ENCODE measurements at places on chromosomes 6 and 20. TPM values are rescaled to one million over a fixed set of nuclear protein-coding genes. Genes with fewer than 3 reads are reported as not detected.

Gene KCNK15
- 17.5 TPM for total RNA-seq

Gene PRICKLE4
- 2.3 TPM for total RNA-seq

Gene LKAAEAR1
- total RNA-seq, result not detected

Gene TCF15
- total RNA-seq, result not detected

GRCh38 chr6:164825386-164825785, 484.0 kb downstream of the C6orf118 start:
- no peak for DNase-seq
- no peaks in the 10 kb centered on the region for H3K4me1 ChIP-seq
- H3K27ac ChIP-seq, result no peak overlapping the region
- H3K36me3 ChIP-seq, result no peaks in the 10 kb centered on the region
- H3K27me3 ChIP-seq, result no peaks in the 10 kb centered on the region
- no peak overlapping the region for H3K4me3 ChIP-seq

DNA sequence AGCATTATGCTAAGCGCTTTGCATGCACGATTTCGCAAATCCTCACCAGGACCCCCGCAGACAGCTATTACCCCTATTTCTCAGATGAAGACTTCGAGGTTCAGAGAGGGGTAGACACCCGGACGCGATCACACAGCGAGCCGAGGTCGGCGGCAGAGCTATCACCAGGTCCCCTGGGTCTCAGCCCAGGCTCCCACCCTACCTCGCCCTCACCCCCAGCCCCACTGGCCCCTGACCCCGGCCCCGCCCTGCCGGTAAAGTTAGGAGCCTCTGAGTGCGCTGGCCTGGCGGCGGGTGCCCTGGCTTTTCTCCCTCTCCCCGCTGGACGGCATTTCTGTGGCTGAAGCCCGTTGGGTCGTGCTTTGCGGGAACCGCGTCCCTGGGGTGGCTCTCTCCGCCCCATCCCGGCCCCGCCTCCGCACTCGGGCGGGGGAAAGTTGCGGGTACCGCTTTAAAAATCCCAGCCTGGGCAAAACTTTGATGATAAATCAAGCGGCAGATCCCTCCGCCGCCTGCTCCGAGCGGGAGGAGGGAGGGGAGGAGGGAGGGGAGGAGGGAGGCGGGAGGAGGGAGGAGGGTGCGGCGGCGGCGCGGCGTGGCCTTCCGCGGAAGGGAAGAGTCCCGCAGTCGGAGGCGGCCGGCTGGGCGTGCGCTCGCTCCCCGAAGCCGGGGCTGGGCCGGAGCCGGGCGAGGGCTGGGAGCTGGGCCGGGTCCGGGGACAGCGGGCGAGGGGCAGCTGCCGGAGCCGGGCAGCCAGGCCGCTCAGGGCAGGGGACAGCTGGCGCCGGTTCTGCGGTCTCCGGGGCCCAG, at the start of gene VSTM2L:
Gene VSTM2L, plus strand, starts transcription at position 624 of the 810 bp plus-strand sequence. CDS start 224 bp downstream, outside the sequence.
- peaks cover 12% of the 10 kb centered on the region for H3K27me3 ChIP-seq
- no peaks in the 10 kb centered on the region for H3K36me3 ChIP-seq
- no peak for DNase-seq
- peak within 1 kb of the TSS; percentile 59 for H3K27ac ChIP-seq
- peaks cover 40% of the 10 kb centered on the region for H3K4me1 ChIP-seq
- H3K4me3 ChIP-seq, result peak within 1 kb of the TSS; percentile 84

GRCh38 chr6:48067886-48068277, 43.1 kb downstream of the PTCHD4 start:
- peaks cover 18% of the 10 kb centered on the region for H3K4me1 ChIP-seq
- H3K27ac ChIP-seq, result no peak overlapping the region
- no peak for DNase-seq

Gene TMEM200A
- 11.2 TPM for total RNA-seq

- no peak overlapping the region for H3K27ac ChIP-seq
- no peaks in the 10 kb centered on the region for H3K36me3 ChIP-seq
- no peaks in the 10 kb centered on the region for H3K27me3 ChIP-seq
- no peak overlapping the region for H3K4me3 ChIP-seq
- no peak for DNase-seq
These were observed 164.3 kb upstream of the RREB1 start for GRCh38 chr6:6943421-6943820.

DNA sequence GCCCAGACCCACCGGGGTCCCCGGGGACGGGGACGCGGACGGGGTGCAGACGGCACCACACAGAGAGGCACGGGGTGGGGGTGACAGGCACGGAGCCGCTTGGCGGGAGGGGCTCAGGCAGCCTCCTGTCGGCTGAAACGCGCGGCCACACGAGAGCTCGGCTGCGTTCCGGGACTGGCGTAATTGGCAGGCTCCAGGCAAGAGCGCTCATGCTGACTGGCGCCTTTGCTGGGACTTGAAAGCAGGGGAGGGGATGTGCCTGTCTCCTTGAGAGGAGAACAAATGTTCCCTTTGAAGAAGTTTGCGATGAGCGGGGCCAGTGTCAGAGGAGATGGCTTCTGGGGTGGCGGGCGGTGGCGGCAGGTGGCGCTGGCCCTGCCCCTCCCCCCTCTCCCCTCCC, 25.8 kb downstream of the BHLHE23 start:
- H3K4me3 ChIP-seq, result no peak overlapping the region
- no peaks in the 10 kb centered on the region for H3K4me1 ChIP-seq
- no peak for DNase-seq

DNA sequence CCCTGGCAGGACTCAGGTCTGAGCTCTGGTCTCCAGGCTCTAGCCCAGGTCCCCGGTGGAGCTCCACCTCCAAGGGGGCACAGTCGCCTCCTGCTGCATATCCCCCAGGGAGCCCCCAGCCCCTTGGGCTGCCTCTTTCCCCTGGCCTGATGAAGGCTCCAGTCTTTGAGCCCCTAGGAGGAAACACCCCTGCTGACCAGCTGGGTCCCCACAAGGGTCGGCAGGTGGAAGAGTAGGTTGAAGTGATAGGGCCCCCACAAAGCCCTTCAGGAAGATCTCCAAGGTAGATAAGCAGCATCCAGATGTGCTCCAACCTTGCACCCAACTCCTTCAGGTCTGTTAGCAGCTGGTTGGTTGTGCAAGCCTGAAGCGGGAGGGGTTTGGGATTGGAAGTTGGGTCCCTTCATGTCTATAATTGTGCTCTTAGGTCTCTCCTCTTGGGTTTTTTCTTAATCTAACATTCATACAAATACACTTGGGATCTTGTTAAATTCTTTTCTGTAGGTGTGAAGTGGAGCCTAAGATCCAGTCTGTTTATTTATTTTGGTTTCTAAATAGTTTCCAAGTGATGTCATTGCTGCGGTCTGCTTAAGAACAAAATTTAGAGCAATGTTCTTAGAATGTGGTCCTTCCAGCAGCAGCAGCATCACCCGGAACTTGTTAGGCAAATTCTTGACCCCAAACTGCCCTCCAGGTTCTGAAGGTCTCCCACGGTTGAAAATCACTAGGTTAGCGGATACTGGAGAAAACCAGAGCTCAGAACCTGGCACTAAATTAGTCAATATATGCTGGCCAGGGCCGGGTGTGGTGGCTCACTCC, 5.1 kb downstream of the UBE2C start:
- H3K4me3 ChIP-seq, result no peak overlapping the region
- DNase-seq, result no peak
- no peaks in the 10 kb centered on the region for H3K36me3 ChIP-seq
- peak overlapping the region; percentile 58 for H3K27ac ChIP-seq
- H3K4me1 ChIP-seq, result peaks cover 40% of the 10 kb centered on the region

GRCh38 chr6:143549221-143549948, 37.9 kb upstream of the FUCA2 start:
- DNase-seq, result no peak
- no peak overlapping the region for H3K4me3 ChIP-seq
- no peaks in the 10 kb centered on the region for H3K36me3 ChIP-seq
- peaks cover 25% of the 10 kb centered on the region for H3K4me1 ChIP-seq
- H3K27me3 ChIP-seq, result no peaks in the 10 kb centered on the region

DNA sequence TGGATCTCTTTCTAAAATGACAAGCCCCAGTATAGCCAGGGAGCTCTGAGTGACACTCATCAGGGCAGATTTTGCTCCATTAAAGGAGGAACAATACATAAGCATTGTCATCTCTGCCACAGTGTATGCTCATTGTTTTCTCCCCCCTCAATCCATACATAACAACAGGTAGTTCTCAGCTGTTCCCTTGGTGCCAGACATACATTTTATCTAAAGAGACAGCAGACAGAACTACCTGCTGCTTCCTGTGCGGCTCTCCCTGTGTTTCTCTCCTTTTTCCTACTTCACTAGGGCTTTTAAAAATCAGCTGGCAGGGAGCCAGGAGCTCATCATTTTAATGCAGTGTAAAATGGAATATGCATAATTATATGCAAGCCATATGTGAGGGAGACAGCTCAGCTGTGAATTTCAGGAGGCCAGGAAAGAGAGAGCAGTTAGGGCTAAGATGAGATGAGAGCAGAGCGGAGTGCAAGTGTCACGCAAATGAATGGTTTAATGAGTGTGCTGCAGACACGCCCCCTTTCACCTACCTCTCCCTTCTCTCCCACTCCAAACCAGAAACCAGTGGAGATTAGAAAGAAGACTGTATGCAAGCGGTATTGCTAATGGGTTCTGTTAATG, 96.0 kb downstream of the SOBP start:
- DNase-seq, result no peak
- H3K27ac ChIP-seq, result no peak overlapping the region
- no peaks in the 10 kb centered on the region for H3K36me3 ChIP-seq

- H3K4me3 ChIP-seq, result peak overlapping the region; percentile 17
- peaks cover 43% of the 10 kb centered on the region for H3K36me3 ChIP-seq
These were observed 111.1 kb downstream of the COL12A1 start for GRCh38 chr6:75094614-75095200.

DNA sequence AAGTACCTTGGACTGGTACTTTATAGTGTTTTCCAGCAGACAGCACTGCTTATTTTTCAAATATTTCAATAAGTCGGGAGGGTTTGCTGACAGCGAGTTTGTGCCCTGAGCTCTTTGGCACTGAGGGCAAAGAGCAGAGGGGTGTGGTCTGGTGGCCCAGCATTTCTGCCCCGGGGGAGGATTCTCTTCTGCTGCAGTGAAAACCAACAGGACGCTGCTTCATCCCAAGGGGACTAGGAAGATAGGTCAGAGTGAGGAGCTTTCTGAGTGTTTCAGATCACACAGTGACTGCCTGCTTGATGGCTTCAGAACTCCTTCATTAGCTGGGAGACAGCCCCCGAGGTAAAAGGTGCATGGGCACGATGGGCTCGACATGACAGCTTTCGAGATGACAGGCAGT, 8.6 kb downstream of the ULBP2 start:
- no peak overlapping the region for H3K27ac ChIP-seq
- H3K4me3 ChIP-seq, result no peak overlapping the region
- H3K36me3 ChIP-seq, result peaks cover 2% of the 10 kb centered on the region
- H3K4me1 ChIP-seq, result peaks cover 9% of the 10 kb centered on the region
- H3K27me3 ChIP-seq, result peaks cover 54% of the 10 kb centered on the region

DNA sequence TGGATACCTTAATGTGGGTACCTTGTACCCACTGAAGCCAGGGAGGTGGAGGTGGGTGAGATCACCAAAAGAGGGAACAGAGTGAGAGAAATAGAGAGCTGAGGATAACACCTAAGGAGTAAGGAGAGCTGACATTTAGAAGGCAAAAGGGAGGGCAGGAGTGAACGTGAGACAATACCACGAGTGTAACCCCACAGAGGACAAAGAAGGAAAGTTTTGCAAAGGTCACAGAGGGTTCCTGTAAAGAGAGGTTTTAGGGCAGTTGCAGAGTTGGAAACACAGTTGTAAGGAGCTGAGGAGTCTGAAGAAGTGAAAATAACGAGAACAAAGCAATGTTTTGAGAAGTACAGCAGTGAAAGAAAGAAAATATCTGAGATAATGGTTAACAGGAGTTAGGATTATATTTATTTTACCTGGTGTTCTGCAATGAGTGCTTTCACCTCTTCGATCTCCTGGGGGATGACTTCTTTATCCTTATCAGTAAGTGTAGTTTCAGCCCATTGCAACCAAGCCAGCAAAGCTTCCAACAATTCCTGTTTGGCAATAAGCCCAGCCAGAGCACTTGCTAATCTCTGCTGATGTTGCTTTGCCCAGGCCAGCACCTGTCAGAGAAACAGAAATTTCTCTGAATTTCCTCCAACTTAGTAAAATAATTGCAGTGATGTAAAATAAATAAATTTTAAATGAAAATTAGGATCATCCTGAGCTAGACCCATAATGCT, 166.8 kb downstream of the DST start:
- H3K4me3 ChIP-seq, result no peak overlapping the region
- no peak overlapping the region for H3K27ac ChIP-seq
- H3K36me3 ChIP-seq, result peaks cover 63% of the 10 kb centered on the region
- H3K27me3 ChIP-seq, result no peaks in the 10 kb centered on the region

DNA sequence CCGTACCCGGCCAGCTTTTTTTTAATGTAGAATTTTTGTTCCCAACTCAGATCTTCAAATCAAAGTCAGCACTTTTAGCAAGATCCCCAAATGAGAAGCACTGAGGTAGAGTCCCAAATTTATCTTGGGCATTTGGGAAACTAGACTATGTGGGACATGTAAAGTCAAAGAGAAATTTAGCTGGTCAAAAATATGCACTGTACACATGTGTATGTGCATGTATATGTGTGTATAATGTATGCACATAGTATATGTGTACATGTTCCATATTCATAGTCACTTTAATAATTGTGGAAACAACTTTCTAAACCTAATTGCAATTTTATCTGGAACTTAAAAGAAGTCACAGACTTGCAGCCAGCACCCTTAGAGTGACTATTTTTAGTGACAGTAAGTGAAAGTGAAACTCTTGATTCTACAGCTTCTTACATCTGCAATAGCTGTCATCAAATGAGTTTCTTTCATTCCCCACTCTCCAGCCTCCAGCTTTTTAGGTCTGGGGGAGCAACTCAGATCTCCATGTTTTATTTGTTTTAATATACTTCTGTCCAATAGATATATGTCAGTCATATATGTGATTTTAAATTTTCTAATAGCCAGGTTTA, 53.6 kb downstream of the CDC40 start:
- H3K4me3 ChIP-seq, result no peak overlapping the region
- no peak overlapping the region for H3K27ac ChIP-seq
- H3K4me1 ChIP-seq, result peaks cover 6% of the 10 kb centered on the region
- no peaks in the 10 kb centered on the region for H3K27me3 ChIP-seq
- H3K36me3 ChIP-seq, result peaks cover 14% of the 10 kb centered on the region
- no peak for DNase-seq

- H3K27me3 ChIP-seq, result no peaks in the 10 kb centered on the region
- DNase-seq, result no peak
- H3K27ac ChIP-seq, result no peak overlapping the region
- H3K4me3 ChIP-seq, result no peak overlapping the region
These were observed 17.7 kb upstream of the FYN start for GRCh38 chr6:111890988-111891387.

DNA sequence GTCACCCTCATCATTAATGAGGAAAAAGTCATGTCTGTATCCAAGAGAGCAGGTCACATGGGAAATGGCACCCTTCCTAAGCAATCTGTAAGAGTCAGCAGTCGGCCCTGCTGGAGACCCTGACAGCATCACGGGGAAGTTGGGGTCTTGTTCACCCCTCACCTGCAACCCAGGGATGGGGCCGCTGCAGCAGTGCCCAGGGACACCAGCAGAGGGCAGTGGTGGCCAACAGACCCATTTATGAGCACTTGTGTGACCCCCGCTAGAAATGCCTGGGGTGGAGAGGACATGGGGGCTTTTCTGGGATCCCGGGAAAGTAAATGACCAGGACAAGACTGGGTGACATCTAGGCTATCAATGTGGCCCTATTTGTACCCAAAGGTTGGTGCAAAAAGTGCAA, 35.9 kb downstream of the ANKRD60 start:
- H3K4me3 ChIP-seq, result no peak overlapping the region
- no peaks in the 10 kb centered on the region for H3K36me3 ChIP-seq
- H3K27me3 ChIP-seq, result peaks cover 36% of the 10 kb centered on the region
- DNase-seq, result no peak

All from osteocyte (in vitro differentiated cells).